ENCODE measurements at places on chromosomes 4 and X.

GRCh38 chr4:42570221-42570620 is 86.7 kb downstream of the ATP8A1 start:
- no peak for DNase-seq

- no peak for DNase-seq
These were observed 252.6 kb upstream of the ETNPPL start for GRCh38 chr4:109015413-109015810.

DNA sequence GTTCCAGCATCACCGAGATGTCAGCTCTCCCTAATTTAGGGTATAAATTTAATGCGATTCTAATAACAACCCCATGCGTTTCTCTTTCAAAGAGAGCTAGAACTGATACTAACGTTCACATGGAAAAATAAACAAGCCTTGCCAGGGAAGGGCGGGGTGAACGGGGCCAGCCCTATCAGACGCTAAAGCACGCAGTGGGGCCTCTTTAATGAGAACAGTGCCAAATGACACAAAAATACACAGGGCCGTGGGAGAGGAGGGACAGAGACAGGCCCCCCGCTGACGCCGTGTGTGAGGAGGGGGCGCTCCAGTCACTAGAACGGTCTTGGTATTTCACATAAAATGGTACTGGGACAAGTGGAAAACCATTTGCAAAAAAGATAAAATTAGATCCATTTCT is 21.3 kb upstream of the ADRA2C start:
- DNase-seq, result no peak

DNA sequence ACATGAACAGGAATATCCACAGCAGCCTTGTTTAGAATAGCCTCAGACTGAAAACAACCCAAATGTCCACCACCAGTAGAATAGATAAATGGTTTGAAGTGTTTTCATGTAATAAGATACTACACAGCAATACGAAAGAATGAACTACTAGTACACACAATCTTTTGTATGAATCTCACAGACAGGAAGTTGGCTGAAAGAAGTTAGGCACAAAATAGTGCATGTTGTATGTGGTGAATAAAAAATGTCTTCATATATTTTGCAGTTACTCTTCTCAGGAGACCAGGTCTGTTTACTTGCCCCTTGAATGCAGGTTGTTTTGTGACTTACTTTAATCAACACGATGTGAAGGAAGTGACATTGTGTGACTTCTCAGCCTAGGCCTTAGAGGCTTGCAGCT is 75.9 kb upstream of the LEF1 start:
- DNase-seq, result no peak

DNA sequence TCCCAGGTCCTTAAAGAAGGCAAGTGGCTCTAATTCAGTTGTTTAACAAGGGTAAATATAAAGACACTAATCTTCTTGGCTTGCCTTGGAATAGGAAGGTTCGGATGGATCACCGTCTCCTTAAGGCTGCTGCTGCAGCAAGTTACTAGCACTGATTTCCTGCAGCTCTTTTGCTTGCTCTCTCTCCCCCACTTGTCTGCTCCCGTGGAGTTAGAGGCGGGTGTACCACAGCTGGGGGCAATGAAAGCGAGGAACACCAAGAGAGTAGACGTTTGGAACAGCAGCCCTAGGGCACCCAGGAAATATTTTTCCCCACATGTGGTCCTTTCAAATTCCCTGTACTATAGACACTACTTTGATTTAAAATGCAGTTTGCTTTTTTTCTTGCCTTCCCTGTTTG is 202.2 kb downstream of the SH2D1A start:
- DNase-seq, result no peak

GRCh38 chr4:19455850-19456602 is 795.7 kb upstream of the SLIT2 start:
- DNase-seq, result no peak

DNA sequence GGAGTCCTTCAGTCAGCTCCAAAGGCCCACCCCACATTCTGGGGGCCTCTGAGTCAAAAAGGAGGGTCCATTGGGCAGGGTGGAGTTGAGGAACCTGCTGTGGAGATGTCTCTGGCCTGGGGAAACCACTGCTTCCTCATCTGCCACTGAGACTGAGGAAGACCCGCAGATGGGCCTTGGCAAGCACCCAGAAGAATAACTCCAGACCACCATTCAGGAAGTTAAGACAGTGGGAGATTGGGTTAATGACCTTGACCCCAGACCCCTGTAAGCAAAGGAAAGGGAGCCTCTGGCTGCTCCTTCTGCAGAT is 8.1 kb upstream of the HSD17B10 start:
- no peak for DNase-seq

DNA sequence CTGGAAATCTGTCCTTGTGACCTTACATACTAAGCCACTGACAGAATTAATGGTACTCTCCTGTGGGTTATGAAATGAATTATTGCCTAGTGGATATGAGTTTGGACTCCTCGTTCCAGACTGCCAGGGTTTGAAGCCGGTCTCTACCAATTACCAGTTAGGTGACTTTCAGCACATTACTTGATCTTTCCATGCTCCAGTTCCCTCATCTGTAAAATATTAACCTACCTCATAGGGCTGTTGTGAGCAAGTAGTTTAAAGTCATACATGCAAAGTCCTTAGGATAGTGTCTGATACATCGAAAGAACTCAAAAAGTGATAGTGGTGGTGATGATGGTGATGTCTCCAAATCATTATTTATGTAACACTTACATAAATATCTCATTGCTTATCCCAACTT is 373.5 kb upstream of the ARX start:
- DNase-seq, result no peak

- DNase-seq, result no peak
These were observed 112.8 kb upstream of the H2AZ1 start for GRCh38 chr4:100062921-100063320.

- no peak for DNase-seq
These were observed 48.0 kb downstream of the HCCS start for GRCh38 chrX:11159149-11159548.

DNA sequence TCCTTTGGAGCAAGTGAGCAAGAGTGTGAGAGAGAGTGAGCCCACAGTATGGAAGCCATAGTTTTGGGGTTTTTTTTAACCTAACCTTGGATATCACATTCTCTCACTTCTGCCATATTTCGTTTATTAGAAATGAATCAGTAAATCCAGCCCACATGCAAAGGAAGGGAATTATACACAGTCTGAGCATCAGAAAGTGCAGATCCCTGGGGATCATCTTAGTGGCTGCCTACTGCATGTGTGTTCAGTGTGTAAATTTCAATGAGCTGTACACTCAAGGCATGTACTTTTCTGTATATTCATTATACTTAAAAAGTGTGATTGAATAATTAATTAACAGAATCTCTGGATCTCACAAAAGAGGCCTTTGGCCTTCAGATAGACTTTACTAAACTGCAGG is 133.8 kb upstream of the PRPS2 start:
- DNase-seq, result no peak

- no peak for DNase-seq
These were observed 68.0 kb upstream of the MSX1 start for GRCh38 chr4:4791299-4792111.

- DNase-seq, result no peak
These were observed 110.4 kb downstream of the SLIT2 start for GRCh38 chr4:20362148-20362547.

DNA sequence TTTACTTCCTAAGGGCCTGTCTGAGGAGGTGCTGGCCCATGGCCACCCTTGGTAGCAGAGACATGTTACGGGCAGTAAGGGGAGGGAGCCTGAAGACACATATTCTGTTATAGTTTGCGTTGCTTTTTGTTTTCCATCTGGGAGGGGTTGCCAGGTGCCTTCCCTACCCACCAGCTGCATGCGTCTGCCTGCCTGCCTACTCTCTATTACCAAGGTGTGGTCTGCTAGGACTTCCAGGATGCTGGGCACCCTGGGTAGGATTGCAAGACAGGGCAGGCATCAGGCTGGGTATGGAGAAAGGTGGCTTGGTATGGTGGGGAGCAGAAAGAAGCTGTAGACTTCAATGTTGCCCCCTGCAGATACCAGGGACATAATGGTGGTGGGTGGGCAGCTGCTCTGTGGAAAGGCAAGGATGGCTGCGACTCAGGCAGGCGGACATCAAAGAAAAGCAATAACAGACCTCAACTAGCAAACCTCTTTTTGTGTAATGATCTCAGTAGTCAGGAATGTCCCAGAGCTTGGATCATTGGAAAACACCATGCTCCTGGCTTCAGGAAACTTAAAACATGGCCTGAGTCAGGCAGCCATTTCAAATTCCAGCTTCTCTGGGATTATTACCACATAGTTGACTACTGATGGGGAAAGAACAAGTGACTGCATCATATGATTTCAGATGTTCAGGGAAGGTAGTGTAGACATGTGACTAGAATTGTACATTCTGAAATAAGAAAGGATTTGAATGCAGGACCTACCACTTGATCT is 67.8 kb downstream of the HOPX start:
- no peak for DNase-seq

GRCh38 chr4:178387756-178388155 is 945.5 kb upstream of the AGA start:
- no peak for DNase-seq

DNA sequence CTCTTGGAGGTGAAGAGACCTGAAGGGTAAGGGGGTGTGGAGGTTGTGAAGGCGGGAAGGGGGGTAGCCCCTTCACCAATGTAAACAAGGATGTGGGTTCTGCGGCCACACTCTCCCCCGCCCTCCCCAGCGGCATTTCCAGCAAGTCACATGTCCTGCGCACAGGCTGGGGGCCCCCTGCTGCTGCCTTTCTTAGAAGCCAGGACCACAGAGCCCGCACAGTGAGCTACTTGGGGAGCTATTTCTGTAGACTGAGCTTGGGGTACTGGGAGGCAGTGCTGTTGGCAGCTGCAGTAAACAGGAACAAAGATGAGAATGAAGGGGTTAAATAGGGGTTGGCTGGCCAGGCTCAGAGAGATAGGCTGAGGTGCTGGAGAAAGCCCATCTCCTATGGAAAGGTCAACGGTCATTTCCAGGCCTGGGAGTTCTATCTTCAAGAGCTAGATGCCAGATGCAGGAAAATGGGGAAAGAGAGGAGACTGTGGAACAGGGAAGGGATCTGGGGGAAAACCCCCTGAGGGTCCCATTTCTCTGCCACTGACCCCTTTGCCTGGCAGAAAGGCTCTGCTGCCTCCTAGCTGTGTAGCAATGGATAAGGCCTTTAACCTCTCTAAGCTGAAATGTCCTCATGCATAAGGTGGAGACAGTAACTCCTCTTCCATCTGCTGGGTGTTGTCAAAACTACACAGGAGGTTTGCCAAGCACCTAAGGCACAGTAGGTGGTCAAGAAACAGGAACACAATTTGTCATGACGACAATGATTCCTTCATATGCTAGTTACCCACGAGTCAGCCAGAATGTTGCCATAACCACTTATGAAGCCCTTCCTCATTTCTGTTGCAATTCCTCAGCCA is 18.5 kb upstream of the PIM2 start:
- peak; percentile 87 for DNase-seq

DNA sequence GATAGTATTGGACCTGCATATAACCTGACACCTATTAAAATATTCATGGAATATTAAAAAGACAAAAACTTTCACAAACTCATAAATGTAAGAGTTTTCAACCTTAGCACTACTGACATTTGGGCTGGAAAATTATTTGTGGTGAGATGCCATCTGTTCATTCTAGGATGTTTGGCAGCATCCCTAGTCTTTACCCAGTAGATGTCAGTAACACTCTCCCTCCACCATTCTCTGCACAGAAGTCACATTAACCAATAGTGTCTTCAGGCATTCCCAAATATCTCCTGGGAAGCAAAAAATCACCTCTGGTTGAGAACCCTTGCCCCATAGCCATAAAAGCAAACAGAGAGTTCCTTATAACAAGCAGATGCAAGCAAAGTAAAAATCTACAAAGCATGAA is 41.4 kb upstream of the NDST4 start:
- DNase-seq, result no peak

- DNase-seq, result no peak
These were observed 1.5 kb downstream of the TRIM2 start for GRCh38 chr4:153205757-153206156.

DNA sequence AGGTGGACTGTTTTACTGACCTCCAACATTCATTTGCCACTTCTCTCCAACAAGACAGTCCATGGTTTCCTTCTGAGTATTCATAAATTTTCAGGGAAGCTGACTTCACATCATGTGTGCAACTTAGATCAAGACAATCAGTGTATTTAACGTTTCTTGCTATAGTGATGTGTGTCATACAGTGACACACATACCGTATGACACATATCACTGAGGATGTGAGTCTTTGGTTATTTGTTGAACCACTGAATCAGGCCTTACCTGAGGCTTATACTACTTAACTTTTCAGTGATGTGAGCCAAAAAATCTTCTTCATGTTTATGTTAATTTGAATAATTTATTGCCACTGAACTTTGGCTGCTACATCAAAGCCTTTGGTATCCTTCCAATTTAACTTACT is 166.8 kb downstream of the BMPR1B start:
- no peak for DNase-seq

DNA sequence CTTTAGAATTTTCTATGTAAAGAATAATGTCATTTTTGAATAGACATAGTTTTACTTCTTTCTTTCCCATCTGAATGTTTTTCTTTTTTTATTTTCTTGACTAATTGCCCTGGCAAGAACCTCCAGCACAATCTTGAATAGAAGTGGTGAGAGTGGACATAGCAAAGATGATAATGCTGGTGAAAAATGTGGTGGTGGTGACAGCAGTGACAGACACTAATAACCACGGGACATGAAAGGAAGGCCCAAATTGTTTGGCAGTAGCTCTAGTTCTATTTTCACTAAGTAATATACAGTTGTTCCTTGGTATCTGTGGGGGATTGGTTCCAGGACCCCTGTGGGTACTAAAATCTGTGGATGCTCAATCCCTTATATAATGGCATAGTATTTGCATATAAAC is 29.6 kb downstream of the C4orf54 start:
- DNase-seq, result no peak

DNA sequence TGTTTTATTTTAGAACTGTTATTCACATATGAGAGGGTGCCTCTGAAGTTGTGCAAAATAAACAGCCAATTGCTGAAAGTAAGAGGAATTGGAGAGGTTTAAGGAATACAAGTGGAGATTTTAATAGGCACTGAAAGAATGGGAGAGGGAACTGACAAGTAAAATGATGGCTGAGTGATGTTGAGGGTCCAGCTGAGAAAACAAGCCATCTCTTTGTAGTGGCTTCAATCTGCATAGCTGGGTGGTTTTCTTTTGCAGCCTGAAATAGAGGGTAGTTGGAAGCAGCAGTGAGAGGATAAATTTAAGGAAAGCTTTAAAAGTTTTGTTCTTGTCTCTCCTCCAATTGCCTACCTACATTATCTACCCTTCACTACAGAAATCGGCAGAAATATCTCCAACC is 106.7 kb upstream of the DGKK start:
- DNase-seq, result no peak

DNA sequence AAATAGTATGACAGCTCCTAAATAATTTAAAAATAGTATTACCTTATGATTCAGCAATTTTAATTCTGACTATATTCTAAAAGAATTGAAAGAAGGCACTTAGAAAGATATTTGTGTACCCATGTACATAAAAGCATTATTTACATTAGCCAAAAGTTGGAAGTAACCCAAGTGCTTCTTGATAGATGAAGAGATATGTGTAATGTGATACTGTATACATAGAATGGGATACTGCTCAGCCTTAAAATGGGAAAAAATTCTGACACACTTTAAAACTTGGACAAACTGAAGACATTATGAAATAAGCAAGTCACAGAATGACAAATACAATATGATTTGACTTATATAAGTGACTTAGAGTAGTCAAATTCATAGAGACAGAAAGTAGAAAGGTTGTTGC is 112.2 kb downstream of the IDS start:
- DNase-seq, result no peak

- DNase-seq, result no peak
These were observed 313.9 kb downstream of the FBXW7 start for GRCh38 chr4:152221816-152222516.

- no peak for DNase-seq
These were observed 46.8 kb downstream of the PKD2 start for GRCh38 chr4:88054229-88054628.

Data from stimulated activated CD4-positive, alpha-beta T cell treated with anti-CD3 and anti-CD28 coated beads, TNF-alpha, amount 100 ng/mL, for 24 hours (primary cell).